ENCODE measurements at places on chromosomes 7 and 10. TPM values are rescaled to one million over a fixed set of nuclear protein-coding genes. Genes with fewer than 3 reads are reported as not detected.

Gene PSMA2
- 47.3 TPM for total RNA-seq

Gene APBB1IP
- 2.5 TPM for total RNA-seq

Gene PRRT4
- 4.5 TPM for total RNA-seq

Gene SEMA3E
- total RNA-seq: 3.0 TPM

Gene NODAL
- not detected for total RNA-seq

Gene AUTS2
- total RNA-seq: 41.9 TPM

Gene MYH16
- total RNA-seq: not detected

Gene C10orf62
- not detected for total RNA-seq

Gene SFTPD
- total RNA-seq: 2.4 TPM

Gene ASAH2
- total RNA-seq: not detected

Gene AGR3
- total RNA-seq: 2.2 TPM

Gene RPP38
- 14.3 TPM for total RNA-seq

Gene TACR2
- total RNA-seq: 1.8 TPM

Gene PAX4
- total RNA-seq: not detected

Data from lower leg skin (tissue), 4 donors.